ENCODE measurements at places on chromosomes 16 and 17.

DNA sequence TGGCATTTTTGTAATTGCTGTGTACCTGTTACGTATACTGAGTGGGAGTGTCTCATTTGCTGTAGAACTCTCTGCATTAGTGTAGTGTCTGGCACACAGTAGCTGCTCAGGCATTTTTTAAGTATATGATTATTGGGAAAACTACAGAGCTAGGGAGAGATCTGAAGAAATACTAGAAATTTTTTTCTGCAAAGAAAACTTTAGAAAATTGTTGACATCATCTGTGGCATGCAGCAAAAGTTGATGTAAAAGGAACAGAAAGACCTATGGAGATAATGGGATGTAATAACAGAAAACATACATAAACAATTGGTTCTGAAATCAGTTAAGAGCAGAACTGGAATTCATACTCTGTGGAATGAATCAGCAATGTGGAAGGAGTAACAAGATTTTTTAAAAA, 11.6 kb downstream of the CLTC start:
- no peak for DNase-seq

- no peak for DNase-seq
Observed at GRCh38 chr16:15482068-15482747, 47.8 kb downstream of the BMERB1 start.

- DNase-seq = no peak
Observed at GRCh38 chr17:19757536-19758180, 9.6 kb upstream of the ALDH3A1 start.

DNA sequence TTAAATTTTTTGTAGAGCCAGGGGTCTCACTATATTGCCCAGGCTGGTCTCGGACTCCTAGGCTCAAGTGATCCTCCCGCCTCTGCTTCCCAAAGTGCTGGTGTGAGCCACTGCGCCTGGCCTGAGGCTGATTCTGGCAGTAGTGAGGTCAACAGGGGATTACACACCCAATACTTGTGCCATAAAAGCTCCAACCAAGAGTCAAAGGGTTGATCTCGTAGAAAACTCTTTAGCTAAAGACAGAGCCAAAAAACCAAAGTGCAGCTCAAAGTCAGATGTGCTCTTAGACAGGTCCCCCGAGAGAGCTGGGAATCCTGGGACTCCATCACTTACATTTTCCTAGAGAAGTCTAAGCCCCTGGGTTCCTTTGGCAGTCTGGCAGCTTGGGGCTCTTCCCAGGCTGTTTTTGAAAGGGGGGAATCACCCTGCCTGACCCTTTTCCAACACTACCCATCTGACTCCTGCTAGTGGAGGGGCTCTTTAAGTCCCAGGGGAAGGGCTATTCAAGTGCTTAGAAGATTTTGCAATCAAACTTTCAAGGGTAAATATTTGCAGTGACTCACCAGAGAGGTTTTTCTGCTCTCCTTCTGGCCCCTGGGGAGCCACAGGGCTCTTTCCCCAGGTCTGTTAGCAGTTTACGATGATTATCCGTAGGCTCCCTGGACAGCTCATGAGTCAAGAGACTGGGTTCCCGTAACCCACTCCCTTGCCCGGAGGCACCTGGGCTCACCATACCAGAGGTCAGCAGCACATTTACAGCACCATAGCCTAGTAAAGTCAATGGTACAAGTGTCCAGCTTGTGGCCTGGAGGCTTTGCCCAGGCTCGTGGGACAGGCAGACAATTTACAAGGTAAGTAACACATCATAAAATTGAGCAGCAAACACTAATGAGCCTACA, 408.7 kb downstream of the SLC39A11 start:
- DNase-seq = no peak

- no peak for DNase-seq
Observed at GRCh38 chr16:85075236-85075924, 36.9 kb downstream of the CIBAR2 start.

- no peak for DNase-seq
Observed at GRCh38 chr16:59356709-59357108, 622.6 kb upstream of the GOT2 start.

Data from activated CD8-positive, alpha-beta memory T cell treated with anti-CD3 and anti-CD28 coated beads for 1 hour (primary cell).